Activated T-helper 9 cell treated with anti-CD3 and anti-CD28 coated beads, Interleukin-2, amount 50 U/mL, for 16 hours (primary cell): ENCODE measurements at places on chromosomes 7 and 10.

DNA sequence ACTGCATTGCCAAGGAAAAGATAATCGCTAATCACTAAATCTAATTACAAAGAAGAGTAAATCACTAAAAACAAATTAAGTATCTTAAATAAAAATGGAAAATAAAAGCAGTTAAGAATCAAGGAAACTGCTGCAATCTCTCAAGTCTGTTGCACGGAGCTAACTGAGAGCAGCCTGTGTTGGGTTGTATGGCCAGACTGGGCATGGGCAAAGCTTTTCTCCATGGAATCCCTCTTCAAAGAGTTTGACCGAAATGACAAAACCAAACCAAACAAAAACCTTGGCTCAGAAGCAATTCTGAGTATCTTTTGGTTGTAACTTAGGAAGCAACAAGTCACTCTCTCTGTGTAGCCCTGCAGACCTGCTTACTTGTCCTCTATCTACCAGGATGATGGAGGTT, 78.8 kb downstream of the CELF2 start:
- no peak for DNase-seq

GRCh38 chr7:74149603-74150002, 24.6 kb upstream of the EIF4H start:
- DNase-seq = no peak

DNA sequence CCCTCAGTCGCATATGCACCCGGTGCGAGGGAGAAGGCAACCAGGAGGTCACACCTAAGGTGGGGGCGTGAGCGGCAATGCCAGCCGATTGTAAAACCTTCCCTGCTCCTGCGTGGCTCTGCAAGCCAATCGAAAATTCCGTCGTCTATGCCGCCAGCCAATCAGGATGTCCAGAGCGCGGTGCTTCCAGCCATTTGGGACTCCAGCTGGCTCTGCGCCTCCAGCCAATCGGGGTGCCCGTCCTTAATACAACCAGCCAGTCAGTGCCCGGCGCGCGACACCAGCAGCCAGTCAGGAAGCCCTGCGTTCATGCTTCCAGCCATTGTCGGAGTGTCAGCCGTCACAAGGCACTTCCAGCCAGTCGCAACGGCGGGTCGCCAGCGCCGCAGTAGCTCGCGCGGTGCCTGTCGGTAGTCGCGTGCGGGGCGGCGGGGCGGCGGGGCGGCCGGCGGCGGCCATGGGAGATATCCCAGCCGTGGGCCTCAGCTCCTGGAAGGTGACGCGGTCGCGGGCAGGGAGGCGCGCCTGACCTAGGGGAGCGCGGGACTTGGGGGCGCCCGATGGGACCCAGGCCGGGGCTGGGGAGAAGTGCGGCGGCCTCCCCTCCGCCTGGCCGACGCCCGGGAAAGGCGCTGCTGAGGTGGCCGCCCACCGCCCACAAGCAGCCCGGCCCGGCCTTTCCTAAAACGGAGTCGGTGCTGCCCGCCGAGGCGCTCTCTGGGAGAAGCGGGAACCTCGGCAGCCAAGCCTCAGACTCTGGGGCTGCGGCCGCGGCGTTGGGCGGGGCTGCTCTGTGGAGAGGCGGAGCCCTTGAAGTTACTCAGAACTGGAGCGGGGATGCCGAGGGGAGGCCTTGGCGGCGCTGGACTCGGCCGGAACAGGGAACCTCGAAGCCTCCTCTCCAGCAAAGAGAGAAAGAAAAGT, at the start of gene AKR1E2:
Gene AKR1E2 (plus strand): TSS at position 340 of the 924 bp plus-strand sequence. CDS start 118 bp downstream, at position 458.
- DNase-seq = peak; percentile 68

DNA sequence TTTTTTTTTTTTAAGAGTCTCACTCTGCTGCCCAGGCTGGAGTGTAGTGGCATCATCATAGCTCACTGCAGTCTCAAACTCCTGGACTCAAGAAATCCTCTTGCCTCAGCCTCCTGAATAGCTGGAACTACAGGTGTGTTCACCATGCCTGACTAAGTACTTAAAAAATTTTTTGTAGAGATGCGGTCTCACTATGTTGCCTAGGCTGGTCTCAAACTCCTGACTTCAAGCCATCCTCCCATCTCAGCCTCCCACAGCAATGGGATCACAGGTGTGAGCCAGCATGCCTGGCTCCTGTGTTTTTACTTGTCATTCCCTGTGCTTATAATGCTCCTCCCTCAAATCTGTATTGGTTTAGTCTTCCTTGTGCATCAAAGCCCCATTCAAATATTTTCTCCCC, 46.7 kb downstream of the THNSL1 start:
- DNase-seq = no peak

DNA sequence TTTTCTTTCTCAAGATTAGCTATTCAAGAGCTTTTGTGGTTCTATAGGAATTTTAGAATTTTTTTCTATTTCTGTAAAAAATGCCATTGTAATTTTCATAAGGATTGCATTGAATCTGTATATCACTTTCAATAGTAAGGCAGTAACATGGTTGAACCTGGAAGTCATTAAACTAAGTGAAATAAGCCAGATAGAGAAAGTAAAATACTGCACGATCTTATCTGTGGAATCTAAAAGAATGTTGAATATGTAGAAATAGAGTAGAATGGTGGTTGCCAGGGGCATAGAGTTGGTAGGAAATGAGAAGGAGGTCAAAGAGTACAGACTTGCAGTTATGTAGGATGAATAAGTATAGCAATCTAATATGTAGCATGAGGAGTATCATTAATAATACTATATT, 1073.5 kb upstream of the LRRN3 start:
- DNase-seq = no peak

GRCh38 chr10:106520698-106521097, 643.8 kb downstream of the SORCS1 start:
- DNase-seq = no peak

- no peak for DNase-seq
Observed at GRCh38 chr10:126777714-126778113, 107.2 kb upstream of the C10orf90 start.

DNA sequence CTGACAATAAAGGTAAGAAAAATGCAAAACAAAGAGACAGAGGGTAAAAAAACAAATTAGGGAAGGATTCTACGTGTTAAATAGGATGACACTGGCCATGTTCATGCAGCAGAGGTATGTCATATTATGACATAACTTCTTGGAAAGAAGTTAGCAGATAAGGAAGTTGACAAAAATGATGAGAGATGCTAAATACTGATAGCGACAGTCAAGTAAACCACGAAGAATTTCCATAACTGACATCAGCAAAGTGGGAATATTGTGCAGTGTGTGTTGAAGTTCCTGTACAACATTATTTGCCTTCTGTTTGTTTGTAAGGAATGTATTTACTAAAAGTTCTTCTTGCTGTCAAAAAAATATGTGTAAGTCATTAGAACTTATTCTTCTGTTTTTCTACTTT, 29.5 kb downstream of the MDH2 start:
- DNase-seq = no peak

DNA sequence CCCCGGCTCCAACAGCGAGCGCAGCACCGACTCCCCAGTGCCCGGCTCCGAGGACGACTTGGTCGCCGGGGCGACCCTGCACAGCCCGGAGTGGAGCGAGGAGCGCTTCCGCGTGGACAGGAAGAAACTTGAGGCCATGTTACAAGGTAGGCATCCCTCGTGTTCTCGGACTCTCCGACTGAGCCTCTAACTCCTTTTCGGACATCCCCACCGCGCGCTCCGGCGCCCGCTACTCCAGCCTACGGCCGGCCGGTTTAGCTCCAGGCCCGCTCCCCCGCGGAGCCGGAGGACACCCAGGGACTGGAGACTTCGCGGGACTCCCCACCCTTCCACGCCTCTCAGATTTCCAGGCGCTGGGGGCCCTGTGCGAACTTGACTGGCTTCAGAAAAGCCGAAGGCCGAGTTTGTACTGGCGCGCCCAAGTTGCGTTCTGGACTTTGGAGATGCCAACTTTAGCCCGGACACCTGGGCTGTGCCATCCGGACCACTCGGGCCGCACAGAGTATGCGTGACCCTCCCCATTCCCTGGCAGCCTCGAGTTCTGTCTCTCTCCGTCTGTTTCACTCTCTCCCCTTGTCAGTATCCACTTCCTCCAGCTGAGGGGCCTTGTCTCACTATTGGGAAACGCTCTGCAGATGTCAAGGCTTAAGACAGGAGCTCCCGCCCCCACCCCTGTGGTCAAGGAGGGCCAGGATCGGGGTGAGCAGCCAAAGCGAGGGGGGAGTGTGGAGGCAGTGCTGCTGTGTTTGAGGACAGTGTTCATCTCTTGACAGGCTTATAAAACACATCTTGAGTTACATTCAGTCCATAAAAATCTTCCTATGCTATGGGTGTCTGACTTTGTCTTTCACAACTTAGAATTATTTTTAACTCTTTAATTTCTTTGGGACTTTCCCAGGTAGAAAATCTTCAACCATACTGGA, 777 bp downstream of the BICC1 start:
- no peak for DNase-seq

- DNase-seq = no peak
Observed at GRCh38 chr10:86524225-86524962, 2.8 kb upstream of the WAPL start.

DNA sequence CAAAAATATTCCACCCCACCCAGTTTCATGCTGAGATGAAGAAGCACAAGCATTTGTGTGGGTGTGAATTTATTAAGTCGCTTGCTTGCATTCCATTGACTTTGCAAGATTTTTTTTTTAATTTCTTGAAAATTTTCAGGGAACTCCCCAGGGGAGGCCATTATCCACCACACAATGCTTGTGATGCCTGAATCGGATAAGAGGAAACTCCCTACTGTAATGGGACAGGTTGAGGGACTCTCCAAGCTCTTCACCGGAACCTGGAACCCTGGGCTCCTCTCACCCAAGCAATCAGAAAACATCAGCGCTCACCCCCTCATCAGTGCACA, 153.6 kb upstream of the ZMIZ1 start:
- no peak for DNase-seq

DNA sequence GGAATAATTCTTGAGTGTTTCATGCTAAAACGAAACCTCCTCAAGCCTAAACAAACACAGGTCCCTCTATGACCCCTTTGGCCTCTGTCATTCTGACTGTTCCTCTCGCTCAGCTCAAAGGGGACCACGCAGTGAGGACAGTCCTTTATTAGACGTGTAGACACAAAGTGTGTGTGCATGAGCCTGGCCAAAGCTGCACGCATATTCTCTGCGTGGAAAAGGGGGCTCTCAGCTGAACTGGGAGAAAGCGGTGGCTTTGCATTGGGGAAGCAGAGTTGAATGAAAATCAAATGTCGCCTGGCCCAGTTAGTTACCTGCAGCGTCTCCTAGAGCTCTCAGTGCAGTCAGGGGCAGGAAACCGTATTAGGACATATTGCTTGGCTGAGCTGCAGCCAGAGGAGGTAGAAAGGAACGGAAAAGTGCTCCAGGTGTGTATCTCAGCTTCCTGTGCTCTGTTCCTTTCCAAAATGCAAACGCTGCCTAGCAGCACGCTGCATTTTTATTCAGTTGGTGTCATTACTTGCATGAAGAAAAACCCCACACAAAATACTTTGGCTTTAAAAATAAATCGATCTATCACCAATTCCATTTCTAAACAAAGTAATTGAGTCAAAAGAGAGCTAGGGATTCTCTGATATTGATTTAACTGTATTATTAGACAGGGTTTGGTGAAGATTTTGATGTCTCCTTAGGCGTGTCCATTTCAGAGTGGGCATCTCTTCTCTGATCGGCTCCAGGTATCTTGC, 4.9 kb downstream of the GATA3 start:
- no peak for DNase-seq

DNA sequence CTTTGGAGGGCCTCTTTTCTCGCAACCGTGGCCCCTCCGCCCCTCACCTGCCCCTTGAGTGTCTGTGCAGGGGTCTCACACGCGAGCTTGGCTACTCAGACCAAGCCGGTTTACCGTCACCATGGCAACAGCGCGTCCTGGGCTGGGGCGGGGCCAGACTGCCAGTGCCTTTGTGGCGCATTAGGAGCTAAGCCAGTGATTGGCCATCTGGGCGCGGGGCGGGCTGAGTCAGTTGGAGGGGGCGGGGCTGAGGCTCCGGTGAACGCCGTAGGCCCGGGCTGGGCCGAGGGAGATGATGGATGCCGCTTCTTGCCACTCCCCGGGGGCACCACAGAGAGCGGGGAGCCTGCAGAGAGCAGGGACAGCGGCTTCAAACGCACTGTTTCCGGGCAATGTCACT, 48.7 kb upstream of the FXYD4 start:
- DNase-seq = peak; percentile 67

DNA sequence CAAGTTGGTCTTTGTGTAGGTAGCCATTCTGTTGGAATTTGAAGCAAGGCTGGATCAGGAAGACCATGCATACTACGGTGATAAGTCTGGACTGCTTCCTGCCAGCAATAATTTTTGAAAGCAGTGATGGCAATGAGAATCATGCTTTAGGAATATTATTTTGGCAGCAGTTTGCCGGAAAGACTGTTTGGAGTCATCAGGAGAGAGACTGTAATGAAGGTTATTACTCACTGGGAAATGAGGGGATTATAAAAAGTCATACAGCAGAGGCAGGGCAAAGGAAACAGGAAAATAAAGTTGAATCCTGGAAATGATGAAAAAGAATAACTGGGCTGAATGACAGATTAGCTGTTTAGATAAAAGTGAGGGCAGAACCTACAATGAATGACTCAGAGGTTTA, 1136.8 kb upstream of the AUTS2 start:
- DNase-seq = no peak

GRCh38 chr7:51354434-51354833, 37.8 kb upstream of the COBL start:
- no peak for DNase-seq

- no peak for DNase-seq
Observed at GRCh38 chr7:107043921-107044346, 571 bp upstream of the PRKAR2B start.

- no peak for DNase-seq
Observed at GRCh38 chr7:3214090-3214413, 87.0 kb upstream of the SDK1 start.

GRCh38 chr7:38992203-38992602, 14.5 kb downstream of the POU6F2 start:
- no peak for DNase-seq

GRCh38 chr10:69863580-69863979, 61.9 kb downstream of the COL13A1 start:
- DNase-seq = no peak

DNA sequence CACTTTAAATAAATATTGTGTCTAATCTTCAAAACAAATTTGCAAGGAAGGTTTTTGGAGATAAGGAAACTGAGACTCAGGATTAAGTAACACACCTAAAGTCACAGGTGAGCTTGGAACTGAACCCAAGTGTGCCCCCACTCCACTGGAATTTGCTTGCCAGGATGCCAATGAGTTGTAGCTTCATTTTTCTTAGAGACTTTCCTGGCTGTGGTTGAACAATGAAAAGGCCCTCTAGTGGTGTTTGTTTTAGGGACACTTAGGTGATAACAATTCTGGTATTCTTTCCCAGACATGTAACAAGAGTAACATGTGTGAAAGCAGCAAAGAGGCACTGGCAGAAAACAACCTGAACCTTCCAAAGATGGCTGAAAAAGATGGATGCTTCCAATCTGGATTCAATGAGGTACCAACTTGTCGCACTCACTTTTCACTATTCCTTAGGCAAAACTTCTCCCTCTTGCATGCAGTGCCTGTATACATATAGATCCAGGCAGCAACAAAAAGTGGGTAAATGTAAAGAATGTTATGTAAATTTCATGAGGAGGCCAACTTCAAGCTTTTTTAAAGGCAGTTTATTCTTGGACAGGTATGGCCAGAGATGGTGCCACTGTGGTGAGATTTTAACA, 1.5 kb downstream of the IL6 start:
- no peak for DNase-seq

GRCh38 chr7:96177353-96177752, 144.5 kb downstream of the SLC25A13 start:
- DNase-seq = no peak
